CD8-positive, alpha-beta memory T cell (primary cell): ENCODE measurements at places on chromosomes 2 and 18.
A peak's percentile ranks its signal among the peaks of the same experiment; 100 is the strongest.

- no peaks in the 10 kb centered on the region for H3K27me3 ChIP-seq
- no peak overlapping the region for H3K4me3 ChIP-seq
- no peak overlapping the region for H3K27ac ChIP-seq
- no peaks in the 10 kb centered on the region for H3K36me3 ChIP-seq
- no peak for DNase-seq
Measured at GRCh38 chr2:208069186-208069585, 43.9 kb upstream of the PLEKHM3 start.

- DNase-seq, result no peak
- no peak overlapping the region for H3K4me3 ChIP-seq
- H3K27ac ChIP-seq, result no peak overlapping the region
- peaks cover 4% of the 10 kb centered on the region for H3K36me3 ChIP-seq
Measured at GRCh38 chr2:42248846-42249245, 79.7 kb downstream of the EML4 start.

DNA sequence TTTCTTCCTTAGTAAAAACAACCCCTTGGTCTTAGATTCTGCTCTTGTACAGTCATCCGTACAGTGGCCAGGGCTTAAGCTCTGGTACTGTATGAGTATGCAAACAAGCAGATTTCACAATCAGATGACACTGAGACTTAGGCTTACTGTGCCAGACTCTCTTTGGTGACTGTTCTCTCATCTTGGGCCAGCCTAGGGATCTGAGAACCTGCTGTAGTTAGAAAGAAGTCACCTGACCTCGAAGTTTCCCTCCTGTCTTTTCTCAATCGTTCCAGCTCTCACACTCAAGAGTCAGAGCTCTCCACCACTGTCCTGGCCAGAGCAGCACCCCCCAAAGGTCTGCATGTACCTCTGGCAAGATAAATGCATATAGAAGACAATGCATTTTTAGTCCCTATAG lies 63.2 kb downstream of the ZEB2 start:
- no peak overlapping the region for H3K27ac ChIP-seq
- H3K27me3 ChIP-seq, result no peaks in the 10 kb centered on the region
- no peak for DNase-seq
- peaks cover 46% of the 10 kb centered on the region for H3K4me1 ChIP-seq

- peak; percentile 0 for DNase-seq
- no peaks in the 10 kb centered on the region for H3K36me3 ChIP-seq
- no peak overlapping the region for H3K4me3 ChIP-seq
- H3K27me3 ChIP-seq, result no peaks in the 10 kb centered on the region
Measured at GRCh38 chr2:240465268-240465764, 29.9 kb downstream of the GPC1 start.

GRCh38 chr2:85827879-85828569 lies 60.8 kb downstream of the ST3GAL5 start:
- no peaks in the 10 kb centered on the region for H3K27me3 ChIP-seq
- H3K36me3 ChIP-seq, result no peaks in the 10 kb centered on the region
- no peak overlapping the region for H3K4me3 ChIP-seq
- DNase-seq, result no peak
- no peak overlapping the region for H3K27ac ChIP-seq

- no peak for DNase-seq
- no peak overlapping the region for H3K4me3 ChIP-seq
- H3K27me3 ChIP-seq, result no peaks in the 10 kb centered on the region
- no peak overlapping the region for H3K27ac ChIP-seq
Measured at GRCh38 chr2:121828281-121828731, 72.9 kb downstream of the TSN start.

GRCh38 chr2:61909116-61909515 lies 3.6 kb downstream of the COMMD1 start:
- no peaks in the 10 kb centered on the region for H3K36me3 ChIP-seq
- H3K4me1 ChIP-seq, result peaks cover 8% of the 10 kb centered on the region
- H3K27me3 ChIP-seq, result no peaks in the 10 kb centered on the region
- H3K27ac ChIP-seq, result no peak overlapping the region

- DNase-seq, result no peak
- H3K27me3 ChIP-seq, result no peaks in the 10 kb centered on the region
- H3K4me1 ChIP-seq, result peaks cover 6% of the 10 kb centered on the region
- no peak overlapping the region for H3K4me3 ChIP-seq
- H3K27ac ChIP-seq, result no peak overlapping the region
Measured at GRCh38 chr2:230935130-230935430, 10.0 kb upstream of the GPR55 start.

- DNase-seq, result no peak
- H3K27ac ChIP-seq, result no peak overlapping the region
- H3K4me3 ChIP-seq, result peak overlapping the region; percentile 9
- peaks cover 25% of the 10 kb centered on the region for H3K4me1 ChIP-seq
- no peaks in the 10 kb centered on the region for H3K27me3 ChIP-seq
- H3K36me3 ChIP-seq, result no peaks in the 10 kb centered on the region
Measured at GRCh38 chr2:241009601-241010530, 11.4 kb downstream of the SNED1 start.

DNA sequence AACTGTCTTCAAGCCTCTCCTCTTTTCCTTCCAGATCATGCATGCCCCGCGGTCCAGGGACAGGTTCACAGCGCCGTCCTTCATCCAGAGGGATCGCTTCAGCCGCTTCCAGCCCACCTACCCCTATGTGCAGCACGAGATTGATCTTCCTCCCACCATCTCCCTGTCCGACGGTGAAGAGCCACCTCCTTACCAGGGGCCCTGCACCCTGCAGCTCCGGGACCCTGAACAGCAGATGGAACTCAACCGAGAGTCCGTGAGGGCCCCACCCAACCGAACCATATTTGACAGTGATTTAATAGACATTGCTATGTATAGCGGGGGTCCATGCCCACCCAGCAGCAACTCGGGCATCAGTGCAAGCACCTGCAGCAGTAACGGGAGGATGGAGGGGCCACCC lies 81.3 kb downstream of the FAM210A start:
- H3K4me1 ChIP-seq, result no peaks in the 10 kb centered on the region
- H3K36me3 ChIP-seq, result no peaks in the 10 kb centered on the region
- no peak overlapping the region for H3K4me3 ChIP-seq

GRCh38 chr2:192539306-192539705 lies 344.6 kb upstream of the TMEFF2 start:
- H3K36me3 ChIP-seq, result no peaks in the 10 kb centered on the region
- no peak overlapping the region for H3K27ac ChIP-seq
- DNase-seq, result no peak
- no peaks in the 10 kb centered on the region for H3K27me3 ChIP-seq
- no peaks in the 10 kb centered on the region for H3K4me1 ChIP-seq

DNA sequence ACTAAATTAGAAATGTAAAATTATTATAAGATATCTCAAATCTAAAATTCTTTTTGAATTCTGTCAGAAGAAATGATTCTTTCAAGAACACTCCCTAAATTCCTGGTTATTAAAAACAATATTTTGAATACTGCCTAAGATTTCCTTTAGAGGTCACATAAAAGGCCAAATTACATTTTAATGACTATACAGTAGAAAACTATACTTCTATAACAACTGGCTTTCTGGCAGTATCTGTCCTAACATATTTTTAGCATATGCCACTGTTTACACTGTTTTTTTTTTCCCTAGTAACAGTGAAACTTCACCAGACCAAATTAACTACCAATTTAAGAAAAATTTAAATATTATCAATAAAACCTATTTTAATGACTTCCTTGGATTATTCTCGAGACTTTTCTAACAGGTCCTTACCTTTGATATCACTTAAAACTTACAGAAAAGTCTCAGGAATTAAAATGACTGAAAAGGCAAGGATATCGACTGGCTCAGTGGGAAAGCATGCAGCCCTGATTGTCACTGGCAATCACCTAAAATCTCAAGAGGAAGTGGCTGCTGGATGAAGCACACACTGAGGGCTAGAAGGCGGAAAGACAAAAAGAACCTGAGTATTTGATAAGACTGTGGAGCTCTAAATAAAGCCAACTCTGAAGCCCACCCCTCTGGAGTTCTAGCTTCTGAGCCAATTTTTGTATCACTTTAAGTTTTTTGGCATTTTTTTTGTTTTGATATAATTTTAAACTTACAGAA lies 59.6 kb downstream of the SPIRE1 start:
- H3K36me3 ChIP-seq, result no peaks in the 10 kb centered on the region
- H3K27me3 ChIP-seq, result no peaks in the 10 kb centered on the region
- peaks cover 7% of the 10 kb centered on the region for H3K4me1 ChIP-seq

DNA sequence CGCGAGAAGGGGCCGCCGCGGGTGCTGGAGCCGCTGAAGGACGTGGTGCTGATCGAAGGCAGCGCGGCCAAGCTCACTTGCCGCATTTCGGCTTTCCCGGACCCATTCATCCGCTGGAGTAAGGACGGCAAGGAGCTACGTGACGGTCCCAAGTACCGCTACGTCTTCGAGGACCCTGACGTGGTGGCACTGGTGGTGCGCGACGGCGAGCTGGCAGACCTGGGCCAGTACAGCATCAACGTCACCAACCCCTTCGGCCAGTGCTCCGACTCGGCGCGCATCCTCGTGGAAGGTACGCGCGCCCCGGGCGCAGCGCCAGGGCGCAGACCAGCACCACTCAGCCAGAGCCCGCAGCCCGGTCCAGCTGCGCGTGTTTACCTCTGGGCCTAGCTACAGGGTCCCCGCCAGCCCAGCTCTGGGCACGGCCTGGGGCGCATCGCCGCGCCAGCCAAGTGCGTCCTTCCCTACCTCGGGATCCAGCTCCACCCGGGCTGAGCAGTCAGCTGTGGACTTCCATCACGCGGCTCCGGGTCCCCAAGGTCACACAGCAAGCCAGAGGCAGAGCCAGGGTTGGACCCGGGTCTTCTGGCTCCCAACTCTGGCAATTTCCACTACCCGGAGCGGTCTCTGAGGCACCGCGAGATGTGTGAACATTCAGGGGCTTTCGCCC lies 1.7 kb upstream of the GMPPA start:
- peak overlapping the region; percentile 77 for H3K4me3 ChIP-seq
- H3K36me3 ChIP-seq, result no peaks in the 10 kb centered on the region
- no peak overlapping the region for H3K27ac ChIP-seq
- H3K4me1 ChIP-seq, result peaks cover 26% of the 10 kb centered on the region

DNA sequence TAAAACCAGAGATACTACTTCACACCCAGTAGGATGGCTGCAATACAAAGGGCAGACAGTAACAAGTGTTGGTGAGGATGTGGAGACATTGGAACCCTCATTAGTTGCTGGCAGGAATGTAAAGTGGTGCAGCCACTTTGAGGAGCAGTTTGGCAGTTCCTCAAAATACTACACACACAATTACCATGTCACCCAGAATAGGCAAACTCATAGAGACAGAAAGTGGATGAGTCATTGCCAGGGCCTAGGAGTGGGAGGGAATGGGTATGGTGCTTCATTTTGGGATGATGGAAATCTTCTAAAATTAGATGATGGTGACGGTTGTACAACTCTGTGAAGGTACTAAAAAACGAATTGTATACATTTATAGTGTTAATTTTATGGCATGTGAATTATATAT lies 54.8 kb downstream of the ATP9B start:
- H3K27ac ChIP-seq, result no peak overlapping the region
- H3K27me3 ChIP-seq, result no peaks in the 10 kb centered on the region
- peaks cover 5% of the 10 kb centered on the region for H3K36me3 ChIP-seq
- no peak for DNase-seq
- H3K4me3 ChIP-seq, result no peak overlapping the region

GRCh38 chr2:230787101-230787500 lies 74.5 kb downstream of the CAB39 start:
- no peak for DNase-seq
- peaks cover 25% of the 10 kb centered on the region for H3K4me1 ChIP-seq
- H3K36me3 ChIP-seq, result peaks cover 28% of the 10 kb centered on the region
- H3K27ac ChIP-seq, result no peak overlapping the region
- no peak overlapping the region for H3K4me3 ChIP-seq

- H3K4me3 ChIP-seq, result no peak overlapping the region
- DNase-seq, result no peak
- no peaks in the 10 kb centered on the region for H3K27me3 ChIP-seq
- no peaks in the 10 kb centered on the region for H3K36me3 ChIP-seq
Measured at GRCh38 chr2:240520974-240521350, 36.8 kb downstream of the ANKMY1 start.

GRCh38 chr18:49911427-49911826 lies 98.1 kb upstream of the ACAA2 start:
- no peak overlapping the region for H3K27ac ChIP-seq
- no peaks in the 10 kb centered on the region for H3K27me3 ChIP-seq
- H3K36me3 ChIP-seq, result no peaks in the 10 kb centered on the region
- no peaks in the 10 kb centered on the region for H3K4me1 ChIP-seq
- DNase-seq, result no peak
- H3K4me3 ChIP-seq, result no peak overlapping the region

DNA sequence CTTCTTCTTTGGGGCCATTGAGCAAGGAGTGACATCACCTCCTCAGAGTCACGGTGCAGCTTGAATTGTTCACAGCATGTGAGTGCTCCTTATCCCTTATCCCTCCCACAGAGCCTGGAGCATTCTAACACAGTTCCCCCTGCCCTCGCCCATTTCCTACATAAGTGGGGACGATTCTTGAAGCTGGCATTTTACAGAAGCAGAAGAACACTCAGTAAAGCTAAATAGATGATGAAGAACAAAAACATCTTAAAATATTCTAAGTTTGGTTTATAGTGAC lies 135.8 kb upstream of the APCDD1 start:
- no peak overlapping the region for H3K4me3 ChIP-seq
- H3K4me1 ChIP-seq, result no peaks in the 10 kb centered on the region
- no peak for DNase-seq
- no peaks in the 10 kb centered on the region for H3K27me3 ChIP-seq

DNA sequence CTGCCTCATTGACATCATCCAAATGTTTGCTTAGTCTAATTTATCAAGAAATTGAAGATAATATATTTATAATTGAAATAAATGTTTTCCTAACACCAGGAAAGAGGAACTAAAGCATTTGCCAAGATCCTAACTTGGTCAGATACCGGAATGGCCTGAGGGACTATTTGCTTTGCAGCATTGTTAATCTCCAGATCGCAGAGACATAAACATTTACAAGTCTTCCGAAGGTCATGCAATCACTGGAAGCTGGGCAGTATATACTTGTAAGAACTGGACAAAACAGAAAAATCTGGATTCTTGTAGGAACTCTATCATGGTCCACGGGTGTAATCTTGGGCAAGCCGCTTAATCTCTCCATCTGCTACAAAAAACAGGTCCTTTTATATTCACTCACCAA lies 42.2 kb downstream of the CYBRD1 start:
- no peak overlapping the region for H3K4me3 ChIP-seq
- no peaks in the 10 kb centered on the region for H3K4me1 ChIP-seq
- H3K27ac ChIP-seq, result no peak overlapping the region
- no peak for DNase-seq
- H3K27me3 ChIP-seq, result no peaks in the 10 kb centered on the region

DNA sequence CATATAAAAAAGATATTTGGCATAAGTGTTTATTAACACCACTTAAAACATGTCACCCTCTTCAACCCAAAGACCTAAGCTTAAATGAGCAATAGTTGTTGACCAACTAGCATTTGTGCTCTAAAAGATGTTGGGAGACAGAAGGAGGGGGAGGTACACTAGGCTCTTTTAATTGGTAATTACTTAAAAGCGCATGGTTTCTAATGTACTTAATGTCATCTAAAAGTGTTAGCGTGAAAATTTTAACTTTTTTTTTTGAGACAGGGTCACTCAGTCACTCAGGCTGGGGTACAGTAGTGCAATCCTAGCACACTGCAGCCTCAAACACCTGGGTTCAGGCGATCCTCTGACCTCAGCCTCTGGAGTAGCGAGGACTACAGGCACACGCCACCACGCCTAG lies 5.5 kb downstream of the WDSUB1 start:
- H3K4me3 ChIP-seq, result no peak overlapping the region
- no peak overlapping the region for H3K27ac ChIP-seq
- H3K4me1 ChIP-seq, result peaks cover 7% of the 10 kb centered on the region
- no peaks in the 10 kb centered on the region for H3K36me3 ChIP-seq
- no peak for DNase-seq
